ENCODE measurements at places on chromosomes 2 and 18.

DNA sequence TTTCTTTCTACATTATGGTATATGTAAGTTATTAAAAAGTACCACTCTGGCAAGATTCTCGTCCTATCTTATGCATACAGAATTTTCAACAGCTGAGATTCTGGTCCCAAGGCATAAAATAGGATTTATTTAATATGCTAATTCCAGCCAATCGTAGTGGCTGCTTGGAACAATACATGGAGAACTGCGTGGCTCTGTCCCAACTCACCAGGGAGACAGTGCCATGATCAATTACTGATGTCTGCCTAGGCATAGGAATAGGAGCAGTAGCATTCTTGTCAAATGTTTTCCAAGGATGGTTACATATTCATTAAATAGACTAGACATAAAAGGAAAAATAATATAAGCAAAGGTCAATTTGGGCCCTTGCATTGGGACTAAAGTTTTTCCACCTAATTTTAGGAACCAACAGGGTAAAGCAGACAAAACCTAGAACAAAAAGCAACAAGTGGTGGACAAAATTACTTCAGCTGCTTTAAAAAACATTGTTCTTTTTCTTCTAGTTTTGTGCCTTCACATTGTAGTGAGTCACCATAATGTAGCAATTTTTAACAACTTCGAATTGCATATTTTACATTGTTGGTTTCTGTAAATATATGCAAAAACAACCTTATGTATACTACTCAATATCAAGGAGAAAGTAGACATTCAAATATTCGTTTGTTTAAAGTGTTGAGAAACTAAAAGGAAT lies 232.8 kb upstream of the ATP5MC3 start:
- DNase-seq = no peak

- DNase-seq = no peak
Observed at GRCh38 chr18:23735021-23735464, 45.8 kb downstream of the LAMA3 start.

- no peak for DNase-seq
Observed at GRCh38 chr18:48613589-48614404, 75.0 kb downstream of the CTIF start.

GRCh38 chr2:72822794-72823193 lies 3.0 kb downstream of the EXOC6B start:
- no peak for DNase-seq

- no peak for DNase-seq
Observed at GRCh38 chr2:62713837-62714236, 8.3 kb downstream of the EHBP1 start.

- no peak for DNase-seq
Observed at GRCh38 chr2:47249157-47249900, 94.2 kb upstream of the STPG4 start.

DNA sequence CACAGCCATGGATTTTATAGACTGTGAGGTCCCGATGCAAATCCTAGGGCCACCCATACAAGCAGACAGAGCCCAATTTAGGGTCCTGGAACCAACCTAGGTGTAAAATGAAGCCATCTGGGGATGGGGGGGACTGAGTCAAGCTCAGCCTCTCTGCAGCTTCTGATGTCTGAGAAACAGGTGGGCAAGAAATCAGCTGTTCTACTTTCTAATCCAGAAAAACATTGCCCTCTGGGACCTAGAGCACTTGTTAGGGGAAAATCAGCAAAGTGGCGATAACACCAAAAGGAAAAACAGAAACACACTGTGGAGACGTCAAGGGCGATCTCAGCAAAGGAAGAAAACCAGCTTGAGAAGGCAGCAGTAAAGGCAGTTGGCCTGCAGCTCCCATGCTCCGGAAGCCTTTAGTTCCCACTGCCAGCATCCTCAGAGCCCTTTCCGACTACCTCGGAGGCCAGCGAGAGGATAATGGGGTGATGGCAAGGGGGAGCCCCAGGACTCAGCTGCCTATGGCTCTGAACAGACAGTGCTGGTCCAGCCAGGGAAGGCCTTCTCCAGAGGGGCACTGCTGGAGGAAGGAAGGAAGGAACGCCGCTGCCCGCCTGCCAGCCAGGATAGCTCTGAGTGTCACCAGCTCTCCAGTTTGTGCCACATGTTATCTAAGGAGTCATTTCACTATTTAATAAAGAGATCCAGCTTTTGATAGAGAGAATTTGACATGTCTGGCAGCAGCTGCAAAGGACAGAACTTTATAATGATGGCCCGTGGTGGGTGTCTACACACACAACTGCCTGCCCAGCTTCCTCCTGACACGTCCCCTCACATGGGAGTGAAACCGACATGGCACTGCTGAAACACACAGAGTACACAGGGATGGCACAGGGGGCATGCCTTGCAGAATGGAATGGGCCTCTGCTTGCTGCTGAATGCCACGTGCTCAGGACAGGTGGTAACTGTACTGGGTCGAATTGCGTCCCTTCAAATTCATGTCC lies 37.7 kb downstream of the HS1BP3 start:
- DNase-seq = no peak

DNA sequence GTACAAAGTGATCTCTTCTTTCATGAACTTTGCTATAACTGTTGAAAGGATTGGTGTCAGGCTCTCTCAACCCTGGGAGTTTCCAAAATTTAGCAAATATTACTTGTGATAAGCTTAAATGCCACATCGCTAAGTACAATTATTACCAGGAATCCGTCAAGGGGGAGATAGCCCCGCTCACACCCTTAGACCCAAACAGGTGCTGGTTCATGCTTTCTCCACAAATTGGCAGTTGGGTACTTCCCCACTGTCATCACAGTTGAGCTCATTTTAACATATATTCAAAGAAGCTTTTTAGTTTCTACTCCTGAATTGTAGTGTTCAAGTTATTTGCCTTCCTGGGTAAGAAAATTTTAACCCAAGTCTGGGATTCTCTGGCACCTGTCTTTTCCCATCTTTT lies 29.8 kb upstream of the EPB41L5 start:
- no peak for DNase-seq

DNA sequence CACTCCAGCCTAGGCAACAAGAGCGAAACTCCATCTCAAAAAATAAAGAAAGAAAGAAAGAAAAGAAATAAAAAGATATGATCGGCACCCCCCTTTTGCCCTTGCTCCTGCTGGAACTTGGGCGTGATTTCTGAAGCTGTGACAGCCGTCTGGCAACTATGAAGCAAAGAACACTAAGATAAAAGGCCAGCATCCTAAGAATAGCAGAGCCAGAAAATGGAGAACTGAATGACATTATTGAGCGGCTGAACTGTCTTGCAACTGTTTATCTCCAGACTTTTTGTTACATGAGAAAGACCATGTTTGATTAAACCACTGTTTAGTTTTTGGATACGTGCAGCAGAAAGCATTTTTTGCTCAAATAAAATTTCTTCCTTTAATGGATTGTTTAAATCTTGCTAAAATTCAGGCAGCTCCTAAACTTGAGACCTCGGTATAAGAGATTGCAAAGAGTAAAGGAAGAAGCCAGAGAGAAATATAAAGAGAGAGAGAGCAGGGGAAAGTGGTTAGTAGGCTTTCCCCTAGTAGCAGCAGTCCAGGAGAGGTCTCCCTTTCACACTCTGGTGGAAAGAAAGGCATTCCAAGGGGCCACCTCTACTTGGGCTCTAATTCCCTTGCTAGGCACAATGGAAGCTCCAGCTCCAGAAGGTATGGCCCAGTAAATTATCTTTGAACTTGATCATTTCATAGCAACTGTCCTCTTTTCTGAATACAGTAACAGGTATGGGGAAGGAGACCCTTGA lies 8.2 kb upstream of the MBD2 start:
- no peak for DNase-seq

- DNase-seq = no peak
Observed at GRCh38 chr18:10899481-10899880, 249.9 kb downstream of the PIEZO2 start.

GRCh38 chr18:3081584-3081991 lies 68.6 kb upstream of the LPIN2 start:
- no peak for DNase-seq

- DNase-seq = no peak
Observed at GRCh38 chr2:204000446-204000845, 63.9 kb downstream of the ICOS start.

- no peak for DNase-seq
Observed at GRCh38 chr2:151972241-151973012, 126.4 kb downstream of the CACNB4 start.

DNA sequence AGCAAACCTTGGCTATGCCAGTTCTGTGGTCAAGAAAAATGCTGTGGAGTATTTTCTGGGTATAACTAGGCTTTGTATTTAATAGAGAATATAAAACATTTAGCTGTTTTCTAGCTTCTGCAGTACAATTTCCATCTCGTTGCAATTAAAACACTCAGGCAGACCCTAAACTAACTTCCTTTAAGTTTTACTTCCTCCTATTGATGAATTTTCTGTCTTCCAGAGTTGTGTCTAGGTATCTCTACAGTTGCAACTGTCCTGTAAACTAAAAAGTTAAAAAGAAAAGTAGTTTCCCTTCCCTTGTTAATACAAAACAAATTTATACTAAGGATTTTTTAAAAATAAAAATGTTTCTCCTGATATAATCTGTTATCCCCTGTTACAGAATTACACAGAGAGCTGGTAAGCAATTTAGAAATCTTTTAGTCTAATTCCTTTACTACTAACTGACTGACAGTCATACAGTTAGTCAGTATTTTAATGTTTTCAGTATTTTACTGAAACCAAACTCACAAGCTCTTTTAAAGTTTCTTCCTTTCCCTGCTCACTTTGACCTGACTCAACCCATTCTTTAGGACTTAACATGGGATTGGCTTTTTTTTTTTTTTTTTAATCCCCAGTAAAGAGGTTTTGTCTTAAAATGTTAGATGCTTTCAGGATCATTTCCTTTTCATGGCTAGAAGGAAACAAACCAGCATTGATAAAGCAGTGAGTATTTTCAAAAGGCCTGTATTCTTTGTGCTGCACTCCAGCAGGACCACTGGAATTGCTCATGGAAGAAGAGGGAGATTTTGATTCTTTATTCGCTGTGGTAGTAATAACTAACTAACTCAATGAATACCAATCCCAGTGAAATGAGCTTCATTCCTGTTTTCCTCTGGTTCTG lies 22.9 kb downstream of the ITGAV start:
- no peak for DNase-seq

DNA sequence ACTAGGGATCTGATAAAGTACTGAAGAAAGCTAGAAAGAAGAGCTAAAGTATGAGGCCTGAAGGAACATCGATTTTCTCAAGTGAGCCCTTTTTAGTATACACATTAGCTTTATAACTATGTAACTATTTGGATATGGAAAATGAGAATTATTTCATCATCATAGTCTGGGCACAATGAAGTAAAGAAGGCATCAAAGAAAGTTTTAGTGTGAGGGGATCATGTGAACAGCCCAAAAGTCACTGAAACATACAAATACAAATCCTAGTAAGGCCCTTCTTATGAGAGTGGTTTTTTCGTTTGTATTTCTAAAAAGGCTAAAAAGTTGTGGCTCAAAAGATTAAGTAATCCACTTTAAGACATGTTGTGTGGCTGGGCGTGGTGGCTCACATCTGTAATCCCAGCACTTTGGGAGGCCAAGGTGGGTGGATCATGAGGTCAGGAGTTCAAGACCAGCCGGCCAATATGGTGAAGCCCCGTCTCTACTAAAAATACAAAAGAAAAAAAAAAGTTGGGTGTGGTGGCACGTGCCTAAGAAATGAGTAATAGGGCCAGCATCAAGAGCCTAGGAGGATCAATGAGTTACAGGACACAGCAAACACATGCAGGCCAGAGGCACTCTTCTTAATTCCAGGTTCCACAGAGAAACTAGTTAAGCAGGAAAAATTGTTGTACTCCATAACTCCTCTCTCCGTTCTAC lies 61.9 kb downstream of the PUM2 start:
- DNase-seq = peak; percentile 39

DNA sequence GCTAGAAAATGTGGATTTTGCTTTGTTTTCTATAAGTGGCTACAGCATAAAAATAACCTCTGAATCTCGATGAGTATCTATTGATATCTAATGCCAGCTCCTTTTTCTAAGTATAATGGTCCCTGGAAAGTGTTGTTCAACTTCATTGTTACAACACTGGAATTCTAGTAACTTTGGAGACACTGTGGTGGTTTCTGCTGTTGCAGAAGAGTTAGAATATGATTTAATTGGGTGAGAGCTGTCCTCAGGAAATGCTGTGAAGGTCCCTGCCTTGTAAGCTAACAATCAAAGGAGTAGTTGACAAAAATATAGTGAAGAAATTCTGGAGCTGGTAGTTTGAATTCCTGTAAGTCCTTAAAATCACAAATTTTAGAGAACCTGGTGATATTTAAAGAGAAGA lies 62.1 kb downstream of the C18orf63 start:
- no peak for DNase-seq

DNA sequence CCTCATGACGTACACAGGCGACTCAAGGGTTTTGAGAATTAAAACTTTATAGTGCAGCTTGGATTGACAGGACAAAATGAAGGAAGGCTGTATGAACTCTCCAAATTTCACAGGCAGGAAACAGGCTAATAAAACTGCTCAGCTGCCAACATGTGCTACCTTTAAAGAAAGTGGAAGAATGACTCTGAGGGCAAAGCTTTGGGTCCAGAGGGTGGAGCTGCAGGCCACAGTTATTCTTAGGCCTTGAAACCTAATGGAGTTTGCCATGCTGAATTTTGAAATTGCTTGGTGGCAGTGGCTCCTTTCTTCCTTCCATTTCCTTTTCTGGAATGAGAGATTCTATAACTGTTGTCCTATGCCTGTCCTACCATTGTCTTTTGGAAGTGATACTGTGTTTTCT lies 34.8 kb downstream of the HAT1 start:
- no peak for DNase-seq

DNA sequence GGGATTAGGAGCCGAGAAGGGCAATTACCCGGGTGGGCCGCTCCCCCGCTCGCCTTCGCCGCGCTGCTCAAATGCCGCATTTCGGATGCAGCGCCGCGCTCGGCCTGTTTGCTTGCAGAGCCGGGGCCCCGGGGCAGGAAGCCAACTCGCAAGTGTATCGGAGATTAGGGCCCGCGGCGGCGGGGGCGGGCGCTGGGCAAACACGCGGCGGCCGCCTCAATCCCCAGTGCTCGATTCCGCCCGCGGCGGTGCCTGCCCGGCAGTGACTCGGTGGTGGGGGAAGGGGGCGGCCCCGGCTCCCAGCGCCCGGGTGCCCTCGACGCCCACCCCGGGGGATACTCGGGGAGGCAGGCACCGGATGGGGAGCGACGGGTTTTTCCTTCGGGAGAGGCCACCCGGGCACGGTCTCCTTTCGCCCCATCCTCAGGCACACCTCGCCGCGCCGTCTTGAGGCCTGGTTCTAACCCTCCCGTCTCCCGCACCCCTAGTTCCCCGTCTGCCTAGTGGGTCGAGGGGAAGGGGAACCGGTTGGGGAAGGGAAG lies 26.6 kb upstream of the NOTO start:
- peak; percentile 93 for DNase-seq

DNA sequence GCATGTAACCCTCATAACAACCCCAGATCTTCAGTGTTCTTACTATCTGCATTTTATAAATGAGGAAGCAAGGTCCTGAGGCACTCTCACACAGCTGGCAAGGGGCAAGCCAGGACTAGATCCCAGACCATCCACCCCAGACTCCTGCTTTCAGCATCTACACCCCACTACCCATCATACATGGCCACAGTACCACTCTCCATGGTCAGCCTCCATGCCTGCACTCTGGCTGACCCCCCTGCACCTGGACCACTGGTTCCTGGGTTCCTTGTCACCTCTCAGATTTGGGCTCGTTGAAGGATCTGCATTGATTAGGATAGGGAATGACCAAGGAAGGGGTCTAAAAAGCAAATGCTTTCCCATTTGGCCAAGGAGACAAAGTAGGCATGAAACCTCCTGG lies 36.0 kb upstream of the TEX51 start:
- no peak for DNase-seq

GRCh38 chr2:152406119-152406835 lies 71.3 kb downstream of the FMNL2 start:
- no peak for DNase-seq
